ENCODE measurements at places on chromosomes 5 and 9.

- no peak for DNase-seq
These were observed 23.6 kb upstream of the RAB14 start for GRCh38 chr9:121225240-121225639.

DNA sequence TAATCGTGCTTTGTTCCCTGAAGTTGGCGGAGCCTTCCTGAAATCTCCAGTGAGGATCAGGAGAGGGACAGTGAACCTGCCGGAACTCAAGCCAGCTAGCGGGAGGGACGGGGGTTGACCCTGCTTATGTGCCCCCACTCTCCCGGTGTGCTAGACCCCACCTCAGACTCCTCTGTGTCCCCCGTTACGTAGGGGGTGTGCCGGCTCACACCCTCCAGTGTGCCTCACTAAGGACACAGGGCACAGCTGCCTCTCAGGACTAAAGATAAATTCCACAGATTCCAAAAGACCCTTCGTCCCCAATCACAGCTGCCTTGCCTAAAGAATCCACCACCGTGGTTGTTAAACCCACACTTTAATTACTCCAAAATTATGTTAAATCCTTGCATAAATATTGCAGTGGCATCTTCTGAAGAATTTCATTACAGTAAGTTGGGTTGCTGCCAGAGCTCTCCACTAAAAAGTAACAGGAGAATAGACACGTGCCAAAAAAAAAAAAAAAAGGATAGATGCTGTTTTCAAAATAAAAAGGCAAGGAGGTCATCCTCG lies 73.7 kb downstream of the GTF3C4 start:
- DNase-seq: no peak

DNA sequence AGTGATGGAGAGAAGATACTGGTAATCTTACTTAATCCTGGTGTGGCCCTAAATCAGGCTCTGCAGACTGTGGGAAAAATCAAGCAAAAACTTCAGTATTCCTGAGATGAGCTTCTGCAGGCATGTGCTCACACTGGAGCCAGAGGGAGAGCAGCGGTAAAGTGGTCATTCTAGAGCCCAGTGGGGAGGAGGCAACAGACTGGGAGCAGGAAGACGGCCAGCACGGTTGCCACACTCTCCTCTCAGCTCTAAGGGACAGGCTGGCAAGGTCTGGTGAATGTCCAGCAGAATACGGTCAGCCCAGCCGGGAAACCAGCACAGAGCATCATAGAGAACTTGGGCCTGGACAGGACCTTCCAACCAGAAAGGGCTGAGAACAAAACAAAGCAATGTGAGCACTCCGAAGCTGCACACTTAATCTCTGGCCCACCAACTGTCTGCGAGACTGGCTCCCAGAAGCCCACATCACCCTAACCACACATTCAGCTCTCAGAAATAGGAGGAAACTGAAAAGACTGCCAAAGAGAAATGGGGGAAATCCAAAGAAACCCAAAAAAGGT lies 30.3 kb downstream of the MED27 start:
- no peak for DNase-seq

DNA sequence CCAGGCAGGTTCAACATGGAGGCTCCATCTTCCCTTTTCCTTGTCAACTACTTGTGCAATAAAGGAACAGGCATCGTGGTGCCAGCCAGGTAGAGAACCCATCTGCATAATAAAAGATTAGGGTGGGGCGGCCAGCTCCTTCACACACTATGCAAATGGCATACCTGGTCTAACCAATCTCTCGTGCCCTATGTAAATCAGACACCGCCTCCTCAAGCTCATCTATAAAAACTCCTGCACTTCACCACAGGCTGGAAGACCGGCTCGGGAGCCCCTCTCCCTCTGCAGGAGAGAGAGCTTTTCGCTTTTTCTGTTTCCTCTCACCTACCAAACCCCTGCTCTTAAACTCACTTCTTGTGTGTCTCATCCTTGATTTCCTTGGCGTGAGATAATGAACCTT lies 244.3 kb upstream of the PUM3 start:
- DNase-seq: no peak

GRCh38 chr5:2746561-2747032 lies 4.9 kb downstream of the IRX2 start:
- DNase-seq: no peak

GRCh38 chr5:137453483-137454080 lies 45.5 kb downstream of the SPOCK1 start:
- DNase-seq: no peak

DNA sequence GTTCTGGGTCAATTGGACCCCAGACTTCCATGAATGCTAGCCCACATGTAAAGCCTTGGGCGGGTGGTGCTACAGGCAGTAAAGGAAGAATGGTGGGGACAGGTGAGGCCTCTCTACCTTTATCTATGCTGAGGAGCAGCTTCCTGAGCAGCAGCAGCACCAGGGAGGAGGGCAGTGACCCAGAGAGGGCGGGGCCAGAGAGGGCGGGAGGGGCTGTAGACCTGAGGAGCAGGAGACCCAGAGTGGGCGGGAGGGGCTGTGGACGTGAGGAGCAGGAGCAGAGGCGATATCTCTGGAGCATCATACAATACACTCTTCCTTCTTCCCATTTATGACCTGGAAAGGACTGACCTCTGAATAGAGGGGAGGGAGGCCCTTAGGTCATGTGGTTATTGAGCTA lies 165.9 kb downstream of the MTRR start:
- no peak for DNase-seq

GRCh38 chr9:14418941-14419937 lies 105.3 kb upstream of the NFIB start:
- no peak for DNase-seq

Measured in stimulated activated CD8-positive, alpha-beta memory T cell treated with anti-CD3 and anti-CD28 coated beads, Interleukin-12 subunit alpha, Interleukin-12 subunit beta, amount 100 ng/mL, for 1 hour (primary cell).